ENCODE measurements at places on chromosomes 13 and 19.

- DNase-seq: no peak
Measured at GRCh38 chr19:10624585-10624984, 768 bp upstream of the SLC44A2 start.

DNA sequence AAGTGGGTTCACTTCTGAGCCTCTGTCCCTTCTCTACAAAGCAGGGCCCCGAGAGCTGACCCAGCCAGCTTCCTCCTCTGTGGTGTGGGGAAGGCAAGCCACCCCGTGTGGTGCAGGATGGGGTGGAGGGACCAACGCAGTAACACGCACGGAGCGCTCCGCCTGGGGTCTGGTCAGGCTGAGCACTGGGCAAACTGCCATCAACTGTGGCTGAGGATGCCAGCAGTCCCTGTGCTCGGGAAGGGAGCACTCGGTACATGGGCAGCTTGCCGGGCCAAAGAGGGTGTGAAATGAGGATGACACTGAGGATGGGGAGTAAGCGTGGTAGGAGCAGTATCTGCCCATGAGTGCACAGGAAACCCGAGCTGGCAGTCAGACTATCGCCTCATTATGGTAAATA, 7.6 kb upstream of the GMIP start:
- no peak for DNase-seq

DNA sequence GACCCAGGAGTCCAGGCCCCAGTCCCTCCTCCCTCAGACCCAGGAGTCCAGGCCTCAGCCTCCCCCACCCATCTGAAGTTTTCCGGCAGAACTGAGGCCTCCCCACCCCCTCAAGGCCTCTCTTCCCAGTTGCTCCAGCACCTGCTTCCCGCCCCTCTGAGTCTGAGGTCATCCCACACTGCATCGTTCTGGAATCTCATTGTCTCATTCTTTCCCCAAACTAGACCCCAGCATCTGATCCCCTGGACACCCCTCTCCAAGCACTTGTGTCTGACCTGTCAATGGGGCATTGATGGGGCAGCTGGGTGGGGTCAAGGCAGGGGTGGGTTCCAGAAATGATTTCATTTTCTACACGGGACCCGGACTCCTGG, 793 bp upstream of the SBK2 start:
- DNase-seq: no peak

DNA sequence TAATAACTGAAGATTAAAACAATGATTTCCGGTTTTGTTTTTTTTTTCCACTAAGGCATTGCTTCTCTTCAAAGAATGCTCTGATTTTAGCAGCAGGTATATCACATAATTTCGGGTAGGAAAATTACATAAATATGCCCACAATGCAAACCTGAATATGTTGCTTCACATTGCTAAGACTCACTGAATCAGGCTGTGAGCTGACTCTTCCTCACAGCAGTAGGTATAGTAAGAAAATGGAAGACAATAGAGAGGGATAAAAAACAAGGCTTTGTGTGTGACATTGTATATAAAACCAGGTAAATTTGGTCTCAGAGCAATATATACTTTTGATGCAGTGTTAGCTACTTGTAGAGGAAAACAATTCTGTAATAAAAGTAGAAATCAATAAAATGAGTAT, 1355.0 kb downstream of the OLFM4 start:
- DNase-seq: no peak

GRCh38 chr13:64505336-64505910, 2724.7 kb downstream of the PCDH9 start:
- no peak for DNase-seq

GRCh38 chr13:109088624-109088917, 459.2 kb downstream of the MYO16 start:
- DNase-seq: no peak

GRCh38 chr19:42542791-42543190, 14.5 kb upstream of the CEACAM1 start:
- DNase-seq: no peak

DNA sequence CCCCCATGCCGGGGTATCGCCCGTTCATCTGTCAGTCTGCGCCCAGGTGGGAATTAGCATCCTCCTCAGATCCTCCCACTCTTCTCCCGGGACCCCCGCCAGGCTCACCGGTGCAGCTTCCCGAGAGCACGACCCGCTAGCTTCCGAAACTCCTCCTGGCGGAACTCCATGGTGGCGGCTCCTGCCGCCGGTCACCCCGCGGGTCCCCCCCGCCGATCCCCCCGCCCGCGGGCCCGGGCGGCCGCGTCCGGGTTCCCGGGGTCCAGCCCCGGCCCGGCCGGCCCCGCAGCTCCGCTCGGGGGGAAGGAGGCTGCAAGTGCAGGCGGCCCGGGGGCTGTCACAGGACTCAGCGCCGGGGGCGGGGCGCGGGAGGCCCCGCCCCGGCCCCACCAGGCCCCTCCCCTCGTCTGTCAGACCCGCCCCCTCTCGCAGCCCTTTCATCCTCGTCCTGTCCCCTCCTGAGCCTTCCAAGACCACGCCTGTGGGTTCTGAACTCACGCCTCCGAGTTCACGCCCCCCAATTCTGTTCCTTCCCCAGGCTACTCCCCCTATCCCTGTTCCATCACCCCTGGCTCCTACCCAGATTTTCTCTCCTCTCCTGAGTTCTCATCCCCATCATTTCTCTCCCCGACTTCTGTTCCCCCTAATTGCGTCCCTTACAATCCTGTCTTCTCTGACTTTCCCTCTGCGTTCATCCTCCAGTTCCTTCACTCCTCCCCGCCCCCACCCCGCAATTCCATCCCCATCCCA, at the start of gene SLC17A7:
Gene SLC17A7, minus strand, starts transcription at position 318 of the 750 bp plus-strand sequence. Its CDS starts 148 bp downstream, at position 170.
- no peak for DNase-seq

DNA sequence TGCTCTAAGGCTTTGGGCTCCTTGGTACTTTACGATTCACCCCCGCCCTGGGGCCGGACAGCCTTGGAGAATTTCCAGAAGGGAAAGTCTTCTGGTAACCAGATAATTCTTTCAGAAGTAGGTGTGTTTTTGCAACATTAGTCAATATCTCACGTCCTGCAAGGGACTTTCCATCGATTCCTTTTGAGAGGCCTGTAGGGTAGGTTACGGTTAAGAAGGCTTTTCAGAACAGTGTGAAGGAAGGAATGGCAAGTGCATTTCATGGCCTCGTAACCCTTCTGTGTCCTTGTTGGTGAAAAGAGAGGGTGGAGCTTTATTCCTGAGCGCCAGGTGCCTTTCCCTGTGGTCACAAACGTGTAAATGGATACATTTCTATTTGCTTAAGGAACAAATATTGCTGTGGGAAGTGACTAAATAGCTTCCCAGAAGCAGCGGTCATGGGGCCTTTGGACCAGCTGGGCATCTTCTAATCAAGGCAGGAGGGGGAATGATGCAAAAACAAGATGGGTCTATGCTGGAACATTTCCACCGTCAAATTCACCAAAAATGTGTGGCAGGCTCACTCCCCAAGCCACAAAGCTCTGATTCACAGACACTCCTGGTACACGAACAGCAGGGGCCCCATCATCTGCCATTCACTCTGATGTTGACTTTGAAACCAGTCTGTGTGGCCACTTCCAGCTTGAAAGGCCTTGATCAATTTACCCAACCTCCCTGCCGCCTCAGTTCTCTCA, 99.2 kb downstream of the ANKRD10 start:
- no peak for DNase-seq

DNA sequence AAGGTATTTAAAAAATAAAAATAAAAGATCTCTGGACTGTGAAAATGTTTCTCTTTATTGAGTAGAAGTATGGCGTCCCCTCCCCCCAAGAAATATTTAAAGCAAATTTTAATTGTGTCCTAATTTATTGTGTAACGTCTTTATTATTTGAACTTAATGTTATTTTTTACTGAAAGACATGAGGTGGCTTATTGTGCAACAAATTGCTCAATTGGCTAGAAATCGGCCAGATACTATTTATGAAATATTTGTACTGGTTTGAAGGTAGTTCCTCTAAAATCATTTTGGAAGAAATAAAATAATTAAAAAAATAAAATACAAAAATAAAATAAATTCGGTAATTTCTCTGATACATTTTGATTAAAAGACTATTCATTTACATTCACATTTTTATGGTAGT, 162.3 kb downstream of the DACH1 start:
- DNase-seq: no peak

- no peak for DNase-seq
Measured at GRCh38 chr13:27192973-27193372, 21.4 kb upstream of the USP12 start.

- no peak for DNase-seq
Measured at GRCh38 chr13:32811297-32811800, 204.9 kb upstream of the KL start.

DNA sequence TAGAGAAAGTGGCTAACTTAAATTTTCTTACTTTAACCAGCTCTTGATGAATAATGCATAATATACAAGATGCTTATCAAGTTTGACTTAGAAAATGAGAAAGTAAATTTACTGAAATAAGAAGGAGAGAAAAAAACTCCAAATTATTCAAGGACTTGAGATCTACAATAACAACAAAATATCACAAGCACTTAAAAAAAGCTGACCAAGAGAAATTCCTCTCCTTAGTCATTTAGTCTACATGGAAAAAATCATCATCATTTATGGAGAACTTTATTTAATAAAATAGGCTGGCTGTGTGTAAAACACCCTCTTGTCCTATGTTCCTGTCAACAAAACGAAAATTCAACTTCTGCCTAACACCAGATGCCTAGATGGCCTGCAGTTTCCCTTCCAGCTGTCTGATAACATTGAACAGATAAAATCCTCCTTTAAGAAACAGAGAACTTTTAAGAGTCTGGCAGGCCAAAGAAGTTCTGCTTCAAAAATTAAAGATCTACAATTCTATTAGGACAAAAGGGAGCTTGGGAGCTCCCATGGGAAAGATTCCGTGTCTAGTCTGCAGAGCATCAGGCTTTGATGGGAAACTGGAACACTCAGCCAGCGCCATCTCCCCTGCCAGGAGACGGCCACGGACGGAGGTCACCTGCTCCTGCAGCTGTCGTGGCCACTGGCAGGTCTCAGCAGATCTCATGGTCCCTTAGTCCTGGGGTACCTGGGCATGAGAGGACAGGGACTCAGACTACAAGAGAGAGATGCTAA, 37.9 kb upstream of the ATP11A start:
- DNase-seq: no peak

DNA sequence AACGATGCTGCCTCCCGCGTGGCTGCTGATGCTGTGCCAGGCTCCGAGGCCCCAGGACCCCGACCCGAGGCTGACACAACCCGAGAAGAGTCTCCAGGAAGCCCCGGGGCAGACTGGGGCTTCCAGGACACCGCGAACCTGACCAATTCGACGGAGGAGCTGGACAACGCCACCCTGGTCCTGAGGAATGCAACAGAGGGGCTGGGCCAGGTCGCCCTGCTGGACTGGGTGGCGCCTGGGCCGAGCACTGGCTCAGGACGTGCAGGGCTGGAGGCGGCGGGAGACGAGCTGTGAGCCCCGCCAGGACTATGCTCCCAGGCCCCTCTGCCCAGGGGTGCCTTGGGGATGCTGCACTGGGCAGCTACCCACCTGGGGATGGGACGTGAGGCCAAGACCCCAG, 10.7 kb downstream of the SIRT6 start:
- no peak for DNase-seq

GRCh38 chr19:31962561-31962996, 382.8 kb upstream of the ZNF507 start:
- no peak for DNase-seq

DNA sequence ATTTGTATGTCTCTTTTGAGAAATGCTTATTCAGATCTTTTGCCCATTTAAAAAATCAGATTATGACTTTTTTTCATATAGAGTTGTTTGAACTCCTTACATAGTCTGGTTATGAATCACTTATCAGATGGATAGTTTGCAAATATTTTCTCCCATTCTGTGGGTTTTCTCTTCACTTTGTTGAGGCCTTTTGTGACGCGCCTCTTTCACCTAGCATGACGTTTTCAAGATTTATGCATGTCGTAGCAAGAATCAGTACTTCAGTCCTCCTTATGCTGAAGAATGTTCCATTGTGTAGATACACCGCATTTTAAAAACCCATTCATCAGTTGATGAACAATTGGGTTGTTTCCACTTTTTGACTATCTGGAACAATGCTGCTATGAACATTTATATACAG, 13.4 kb downstream of the PABPC3 start:
- DNase-seq: no peak
